ENCODE measurements at places on chromosomes 1 and 21. TPM values are rescaled to one million over a fixed set of nuclear protein-coding genes. Genes with fewer than 3 reads are reported as not detected.

DNA sequence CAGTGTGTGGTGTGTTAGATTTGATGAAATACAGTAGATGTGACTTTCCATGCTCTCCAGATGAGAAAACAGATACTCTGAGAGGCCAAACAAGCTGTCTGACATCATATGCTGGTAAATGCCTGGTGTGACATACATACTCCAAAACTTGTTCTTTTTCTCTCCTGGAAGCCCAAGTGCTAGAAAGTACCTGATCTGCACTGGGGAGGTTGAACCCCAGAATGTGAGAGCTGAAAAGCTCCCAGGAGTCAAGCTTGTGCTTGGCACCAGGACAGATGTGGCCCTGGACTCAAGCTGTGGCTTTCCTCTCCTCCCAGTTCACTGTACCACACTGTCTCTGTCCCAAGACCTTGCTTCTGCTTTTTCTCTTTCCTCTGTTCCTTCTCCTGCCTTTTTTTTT lies 389.0 kb upstream of the USP24 start:
- no peak for DNase-seq

DNA sequence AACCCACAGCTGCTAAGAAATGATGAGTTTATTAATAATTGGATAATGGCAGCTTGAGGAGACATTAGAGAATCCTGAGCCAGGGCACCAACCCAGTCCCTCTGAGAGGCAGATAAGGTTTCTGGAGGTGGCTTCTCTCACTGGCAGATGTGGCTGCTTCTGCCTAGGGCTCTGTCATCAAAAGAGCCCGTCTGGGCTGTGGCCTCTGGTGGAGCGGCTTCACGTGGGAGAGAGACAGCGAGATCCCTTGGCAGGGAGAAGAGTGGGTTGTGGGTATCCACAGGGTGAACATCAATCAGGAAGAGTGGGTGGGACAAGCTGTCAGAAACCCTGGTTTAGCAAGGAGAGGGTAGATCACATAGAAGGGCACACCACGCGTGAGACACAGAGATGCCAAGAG lies 30.0 kb downstream of the VWA5B1 start:
- no peak for DNase-seq

GRCh38 chr1:88647249-88647645 lies 36.8 kb upstream of the PKN2 start:
- DNase-seq, result no peak

CENPF gene
- 0.60 TPM for total RNA-seq

DNA sequence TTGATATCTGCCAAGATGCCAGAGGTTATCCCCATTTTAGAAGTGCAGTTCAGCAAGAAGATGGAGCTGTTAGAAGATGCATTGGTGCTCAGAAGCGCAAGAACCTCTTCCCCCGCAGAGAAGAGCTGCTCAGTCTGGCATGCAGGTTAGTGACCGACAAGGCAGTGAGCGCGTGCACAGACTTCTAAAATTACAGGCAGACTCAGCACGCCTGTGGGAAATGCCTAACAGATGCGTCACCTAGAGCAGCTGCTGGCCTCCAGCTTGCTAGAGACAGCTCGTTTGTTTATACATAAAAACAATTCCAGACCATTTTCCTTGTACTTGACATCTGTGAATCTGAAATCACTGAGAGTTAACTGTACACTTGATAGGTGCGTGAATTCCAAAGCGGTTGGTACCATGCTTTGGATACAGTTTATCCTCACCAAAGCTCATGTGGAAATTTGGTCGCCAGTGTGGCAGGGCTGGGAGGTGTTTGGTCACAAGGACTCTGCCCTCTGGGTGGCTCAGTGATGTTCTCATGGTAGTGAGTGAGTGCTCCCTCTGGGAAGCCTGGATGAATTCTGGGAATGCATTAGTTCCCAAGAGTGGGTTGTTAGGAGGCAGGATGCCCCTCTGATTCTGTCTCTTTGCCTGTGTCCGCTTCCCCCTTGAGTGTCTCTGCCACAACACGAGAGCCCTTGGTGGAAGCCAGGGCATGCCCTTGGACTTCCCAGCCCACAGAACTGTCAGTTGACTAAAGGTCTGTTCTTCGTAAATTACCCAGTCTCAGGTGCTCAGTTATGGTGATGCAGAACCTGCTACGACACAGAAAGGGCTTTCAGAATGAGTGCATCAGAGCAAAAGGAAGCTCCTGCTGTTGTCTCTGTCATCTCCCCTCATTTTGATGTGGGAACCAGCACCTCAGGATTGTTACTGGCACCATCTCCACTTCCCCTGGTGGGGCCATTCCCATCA lies 24.4 kb downstream of the SNAP47 start:
- no peak for DNase-seq

- DNase-seq, result no peak
Measured at GRCh38 chr1:43708002-43708410, 670 bp downstream of the ST3GAL3 start.

DNA sequence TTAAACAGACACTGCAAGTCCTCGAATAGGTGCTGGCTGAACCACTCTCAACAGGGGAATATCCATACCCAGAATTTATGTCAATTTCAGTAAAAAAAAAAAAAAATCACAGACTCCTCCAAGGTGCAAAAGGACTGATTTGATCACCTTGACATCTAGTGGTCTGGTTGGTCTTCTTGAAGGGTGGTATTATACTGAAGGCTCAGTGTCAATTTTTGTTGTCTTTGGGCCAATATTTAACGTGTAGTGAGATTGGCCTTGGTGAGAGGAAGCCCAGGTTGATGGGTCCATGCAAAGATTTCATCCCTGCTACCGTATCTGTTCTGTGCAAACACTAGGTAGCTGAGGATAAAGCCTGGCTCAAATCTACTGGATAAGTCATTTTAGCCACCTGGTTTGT lies 4.0 kb upstream of the GBP5 start:
- no peak for DNase-seq

GRCh38 chr1:182261655-182262054 lies 129.9 kb downstream of the GLUL start:
- no peak for DNase-seq

DNA sequence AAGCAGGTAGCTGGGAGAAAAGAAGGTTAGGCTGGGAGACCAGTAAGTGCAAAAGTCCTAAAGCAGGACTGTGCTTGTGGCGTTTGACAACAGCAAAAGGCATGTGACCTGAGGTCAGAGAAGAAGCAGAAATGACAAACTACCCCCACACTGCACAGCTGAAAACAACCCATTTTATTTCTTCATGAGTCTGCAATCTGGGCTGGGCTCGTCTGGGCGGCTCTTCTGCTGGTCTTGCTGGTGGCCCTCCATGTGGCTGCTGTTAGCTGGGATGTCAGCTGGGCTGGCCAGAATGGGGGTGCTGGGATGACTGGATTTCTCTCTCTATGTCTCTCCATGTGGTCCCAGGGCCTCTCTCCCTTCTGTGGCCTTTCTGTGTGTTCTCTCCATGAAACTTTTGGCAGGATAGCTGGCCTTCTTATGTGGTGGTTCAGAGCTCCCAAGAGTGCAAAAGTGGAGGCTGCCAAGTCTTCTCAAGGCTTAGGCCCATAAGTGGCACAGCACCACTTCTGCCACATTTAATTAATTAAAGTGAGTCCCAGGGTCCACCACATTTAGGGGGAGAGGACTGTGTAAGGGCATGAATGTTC lies 128.6 kb downstream of the RIPK4 start:
- no peak for DNase-seq

GRCh38 chr21:26847921-26848320 lies 2.7 kb upstream of the ADAMTS1 start:
- DNase-seq, result no peak

NFIA gene
- 94.1 TPM for total RNA-seq

DNA sequence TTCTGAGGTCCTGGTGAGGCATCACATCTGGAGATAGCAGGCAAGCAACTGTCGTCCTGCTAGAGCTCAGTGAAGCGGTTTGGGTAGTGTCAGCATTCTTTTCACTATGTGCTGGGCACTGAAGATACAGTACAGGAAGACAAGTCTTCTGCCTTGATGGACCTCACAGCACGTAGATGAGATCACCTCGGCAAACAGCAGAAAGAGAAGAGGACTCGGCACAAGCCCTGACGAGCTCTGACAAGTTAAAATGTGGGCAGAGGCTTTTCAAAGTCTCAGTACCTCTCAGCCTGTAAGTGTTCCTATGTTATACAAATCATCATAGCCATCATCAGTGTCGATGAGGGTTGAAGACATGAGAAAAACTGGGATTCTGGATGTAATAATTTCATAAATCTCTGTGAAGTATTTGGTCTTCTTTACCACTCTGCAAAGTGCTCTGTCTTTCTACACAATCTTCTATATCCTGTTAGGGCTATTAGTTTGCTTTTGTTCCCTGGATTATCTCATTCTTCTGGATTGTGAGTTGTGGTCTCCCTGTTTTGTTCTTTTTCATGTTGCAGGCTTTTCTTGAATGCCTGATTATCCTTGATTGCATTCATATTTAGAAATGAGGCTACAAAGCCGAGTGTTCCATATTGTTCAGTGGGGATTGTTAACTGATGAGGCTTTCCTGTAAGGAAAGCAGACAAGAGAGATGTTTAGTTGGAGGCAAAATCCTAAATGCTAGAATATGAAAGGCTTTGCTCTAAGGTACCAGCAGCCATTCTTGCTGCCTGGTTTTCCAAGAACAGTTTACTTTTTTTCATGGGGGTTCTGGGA lies 24.2 kb downstream of the MAEL start:
- DNase-seq, result no peak

DIRAS3 gene
- total RNA-seq, result 12.3 TPM

DNA sequence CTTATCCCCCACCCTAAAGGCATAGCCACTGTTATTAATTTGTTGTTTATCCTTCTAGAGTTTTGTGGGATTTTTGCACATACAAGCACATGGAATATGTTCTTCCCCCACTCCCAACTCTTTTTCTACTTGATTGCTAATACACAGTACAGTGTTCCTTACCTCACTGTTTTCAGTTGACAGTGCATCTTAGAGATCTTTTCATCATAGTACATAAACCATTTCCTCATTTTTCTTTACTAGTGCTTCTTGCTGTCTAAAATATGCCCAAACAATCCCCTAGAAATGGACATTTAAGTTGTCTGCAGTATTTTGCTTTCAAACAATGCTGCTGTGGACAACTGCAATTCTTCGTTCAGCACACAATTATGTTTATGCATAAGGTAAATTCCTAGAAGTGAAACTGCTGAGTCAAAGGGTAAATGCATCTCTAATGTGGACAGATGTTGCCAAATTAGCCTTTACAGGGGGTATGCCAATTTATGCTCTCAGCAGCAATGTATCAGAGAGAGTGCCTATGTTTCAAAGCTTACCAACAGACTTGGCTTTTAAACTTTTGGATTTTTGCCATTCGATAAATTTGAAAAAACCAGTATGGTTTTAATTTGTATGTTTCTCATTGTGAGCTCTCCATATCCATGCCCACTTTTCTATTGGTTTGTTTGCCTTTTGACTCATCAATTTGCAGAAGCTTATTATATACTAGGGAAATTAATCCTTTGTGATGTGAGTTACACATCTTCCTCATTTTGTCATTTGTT lies 132.6 kb downstream of the MRPS6 start:
- DNase-seq, result no peak

- no peak for DNase-seq
Measured at GRCh38 chr1:156249593-156249992, 1.7 kb upstream of the PAQR6 start.

DNA sequence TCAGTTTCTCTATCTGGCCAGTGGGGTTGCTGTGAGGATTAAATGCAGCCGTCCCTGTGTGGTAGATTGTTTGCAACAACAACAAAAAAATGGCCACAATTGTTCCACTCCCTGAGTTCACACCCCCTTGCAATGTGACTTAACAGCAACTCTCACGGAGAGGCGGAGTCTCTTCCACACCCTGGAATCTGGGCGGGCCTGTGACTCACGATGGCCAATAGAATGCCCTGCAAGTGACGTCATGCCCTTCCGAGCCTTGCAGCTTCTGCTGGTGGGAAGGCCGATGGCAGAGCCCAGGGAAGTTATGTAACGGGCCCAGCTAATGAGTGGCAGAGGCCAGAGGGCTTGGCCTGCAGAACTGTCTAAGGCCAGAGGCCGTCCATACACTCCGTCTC lies 87.9 kb downstream of the RIPK4 start:
- DNase-seq, result peak; percentile 97

ACP6 gene
- total RNA-seq, result 11.8 TPM

TMCO2 gene
- not detected for total RNA-seq

PALMD gene
- 104 TPM for total RNA-seq

GRCh38 chr1:183859831-183860230 lies 54.9 kb downstream of the RGL1 start:
- DNase-seq, result no peak

CLCA1 gene
- total RNA-seq, result not detected

DNA sequence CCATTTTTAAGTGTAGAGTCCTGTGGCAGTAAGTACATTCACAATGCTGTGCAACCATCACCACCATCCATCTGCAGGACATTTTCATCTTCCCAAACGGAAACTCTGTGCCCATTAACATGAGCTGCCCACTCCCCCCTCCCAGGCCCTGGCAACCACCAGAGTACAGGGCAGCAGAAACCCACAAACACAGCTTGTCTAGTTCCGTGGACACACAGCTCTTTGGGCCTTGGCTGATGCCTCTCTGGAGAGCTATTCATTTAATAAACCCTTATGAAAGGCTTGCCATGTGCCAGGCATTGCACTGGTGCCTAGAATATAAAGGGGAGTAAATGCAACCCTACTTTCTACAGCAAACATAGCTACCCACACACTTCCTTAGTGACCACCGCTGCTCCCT lies 28.0 kb downstream of the STUM start:
- DNase-seq, result no peak

GRCh38 chr1:10308001-10308400 lies 90.9 kb upstream of the PGD start:
- DNase-seq, result no peak

ETV3L gene
- total RNA-seq, result not detected

GRCh38 chr1:45297666-45298356 lies 28.9 kb upstream of the HPDL start:
- DNase-seq, result no peak

HORMAD1 gene
- 0.29 TPM for total RNA-seq

DNA sequence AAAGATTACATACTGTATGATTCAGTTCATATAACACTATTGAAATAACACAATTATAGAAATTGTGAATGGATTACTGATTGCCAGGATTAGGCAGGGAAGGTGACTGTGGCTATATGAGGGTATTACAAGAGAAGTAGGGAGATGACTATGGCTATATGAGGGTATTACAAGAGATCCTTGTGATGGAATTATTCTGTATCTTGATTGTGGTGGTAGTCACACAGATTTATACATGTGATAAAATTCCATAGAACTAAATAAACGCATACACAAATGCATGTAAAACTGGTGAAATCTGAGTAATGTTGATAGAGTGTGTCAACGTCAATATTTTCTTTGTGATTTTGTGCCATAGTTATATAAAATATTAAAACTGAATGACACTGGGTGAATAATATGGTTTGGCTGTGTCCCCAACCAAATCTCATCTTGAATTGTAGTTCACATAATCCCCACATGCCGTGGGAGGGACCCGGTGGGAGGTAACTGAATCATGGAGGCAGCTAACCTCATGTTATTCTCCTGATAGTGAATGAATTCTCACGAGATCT lies 615.6 kb upstream of the PKN2 start:
- no peak for DNase-seq

GRCh38 chr1:214854126-214854875 lies 228.2 kb upstream of the KCNK2 start:
- DNase-seq, result no peak

S100A7A gene
- total RNA-seq, result not detected

- no peak for DNase-seq
Measured at GRCh38 chr1:64363111-64363510, 106.8 kb upstream of the CACHD1 start.
